Fibroblast of skin of left biceps (primary cell): ENCODE measurements at places on chromosomes 11 and 22.

DNA sequence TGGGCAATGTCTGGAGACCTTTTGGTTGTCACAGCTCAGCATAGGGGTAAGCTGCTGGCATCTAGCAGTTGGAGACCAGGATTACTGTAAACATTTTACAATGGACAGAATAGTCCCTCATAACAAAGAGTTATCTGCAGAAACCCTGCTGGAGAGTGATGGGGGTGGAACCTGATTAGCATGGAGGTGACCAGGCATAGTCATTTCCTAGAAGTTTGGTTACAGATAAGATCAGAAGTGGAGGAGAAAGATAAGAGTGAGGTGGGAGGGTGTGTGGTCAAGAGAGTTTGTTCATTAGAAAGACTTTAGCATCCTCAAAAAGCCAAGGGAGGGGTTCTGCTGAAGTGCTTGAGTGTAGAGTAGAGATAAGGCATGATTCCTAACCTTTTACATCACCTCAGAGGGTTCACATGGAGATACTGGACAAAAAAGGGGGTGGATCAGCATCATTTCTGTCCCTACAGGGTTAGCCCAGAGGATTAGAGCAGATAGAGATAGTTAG, 38.8 kb downstream of the PRDM11 start:
- no peak for DNase-seq

GRCh38 chr11:1157341-1157644, 460 bp upstream of the MUC5AC start:
- no peak for DNase-seq

DNA sequence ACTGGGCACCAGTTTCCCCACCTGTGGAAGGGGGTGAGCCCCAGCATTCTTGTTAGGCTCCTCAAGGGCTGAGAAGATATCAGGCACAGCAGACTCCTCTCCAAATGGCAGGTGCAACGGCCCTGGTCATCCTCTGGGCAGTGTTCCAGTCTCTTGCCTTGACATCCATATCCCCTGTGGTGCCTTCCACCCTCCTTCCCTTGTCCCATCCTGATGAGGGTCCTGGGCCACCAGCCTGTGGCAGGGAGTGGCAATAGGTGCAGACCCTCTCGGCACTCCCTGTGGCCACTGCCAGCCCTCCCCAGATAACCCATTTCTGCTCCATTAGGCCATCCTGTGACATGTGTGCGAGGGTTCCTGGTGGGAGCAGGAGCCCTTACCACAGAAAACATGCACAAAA, 78.8 kb upstream of the NECTIN1 start:
- DNase-seq, result no peak

DNA sequence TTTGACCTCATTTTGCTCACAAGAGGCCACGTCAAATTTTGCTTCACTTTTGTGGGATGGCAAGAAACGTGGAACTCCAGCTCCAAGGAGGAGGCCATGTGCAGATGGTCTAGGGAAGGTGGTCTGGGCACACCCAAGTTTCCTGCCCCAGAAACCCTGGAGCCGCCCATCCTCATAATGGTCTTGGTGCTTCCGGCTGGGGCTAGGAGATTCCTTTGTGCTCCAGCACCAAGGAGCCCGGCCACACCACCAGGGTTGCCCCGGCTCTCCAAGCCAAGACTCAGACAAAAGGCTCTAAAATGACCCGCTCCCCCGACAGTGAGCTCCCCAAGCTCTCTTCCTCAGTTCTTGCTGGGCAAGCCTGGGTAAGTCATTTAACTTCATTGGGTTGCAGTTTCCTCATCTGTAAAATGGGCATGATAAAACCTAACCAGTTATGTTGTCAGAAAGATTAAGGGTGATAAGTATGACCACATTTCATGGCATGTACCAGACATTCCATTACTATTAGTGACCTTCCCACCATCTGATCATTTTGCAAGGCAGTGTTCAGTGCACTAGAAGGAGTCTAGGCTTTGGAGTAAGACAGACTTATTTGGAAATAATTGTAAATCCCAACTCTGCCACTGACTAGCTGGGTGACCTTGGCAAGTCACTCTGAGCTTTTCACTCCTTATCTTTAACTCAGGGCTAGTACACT, 23.3 kb downstream of the DKK3 start:
- DNase-seq, result no peak

GRCh38 chr22:34842630-34843029, 223.3 kb upstream of the ISX start:
- DNase-seq, result no peak

DNA sequence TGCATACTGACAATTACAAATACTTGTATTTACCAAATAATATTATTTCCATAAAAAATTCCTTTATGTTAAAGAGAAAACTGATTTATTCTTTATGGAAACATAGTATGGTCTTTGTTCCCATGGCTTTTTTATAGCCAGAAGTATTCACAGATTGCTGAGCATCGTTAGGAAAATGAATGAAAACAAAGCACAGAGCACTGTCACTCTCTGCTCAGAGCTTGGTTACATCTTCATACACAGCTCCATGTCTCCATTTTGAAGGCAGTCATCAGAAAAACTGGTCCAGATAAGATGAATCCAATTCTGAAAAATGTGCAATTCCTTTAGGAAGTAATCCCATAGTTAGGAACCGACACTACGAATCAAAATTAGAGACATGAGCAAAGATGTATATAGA, 9.0 kb upstream of the SLC6A5 start:
- no peak for DNase-seq

DNA sequence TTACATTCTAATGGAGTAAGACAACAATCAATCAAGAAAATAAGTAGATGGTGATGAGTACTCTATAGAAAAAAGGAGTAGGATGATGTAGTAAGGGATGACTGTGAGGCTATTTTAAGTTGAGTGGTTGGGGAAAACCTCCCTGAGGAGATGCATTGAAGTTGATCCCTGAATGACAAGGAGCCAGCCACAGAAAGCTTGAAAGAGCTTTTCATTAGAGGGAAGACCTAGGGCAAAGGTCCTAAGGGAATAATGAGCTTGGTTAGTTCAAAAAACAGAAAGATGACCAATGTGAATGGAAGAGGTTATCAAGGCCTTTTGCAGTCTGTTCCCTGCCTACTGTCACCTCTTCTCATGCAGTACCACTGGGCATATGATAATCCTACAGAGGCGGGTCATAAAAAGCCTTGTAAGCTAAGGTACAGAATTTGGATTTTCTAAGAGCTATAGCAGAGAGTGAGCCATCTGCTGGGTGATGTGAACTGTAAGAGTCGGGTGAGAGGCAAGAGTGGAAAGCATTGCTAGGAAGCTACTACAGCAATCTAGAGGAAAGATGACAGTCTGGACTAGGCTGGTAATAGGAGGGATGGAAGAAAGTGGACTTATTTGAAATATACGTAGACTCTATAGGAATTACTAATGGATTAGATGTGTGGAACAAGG, 3.1 kb downstream of the PPP2R1B start:
- DNase-seq, result no peak

DNA sequence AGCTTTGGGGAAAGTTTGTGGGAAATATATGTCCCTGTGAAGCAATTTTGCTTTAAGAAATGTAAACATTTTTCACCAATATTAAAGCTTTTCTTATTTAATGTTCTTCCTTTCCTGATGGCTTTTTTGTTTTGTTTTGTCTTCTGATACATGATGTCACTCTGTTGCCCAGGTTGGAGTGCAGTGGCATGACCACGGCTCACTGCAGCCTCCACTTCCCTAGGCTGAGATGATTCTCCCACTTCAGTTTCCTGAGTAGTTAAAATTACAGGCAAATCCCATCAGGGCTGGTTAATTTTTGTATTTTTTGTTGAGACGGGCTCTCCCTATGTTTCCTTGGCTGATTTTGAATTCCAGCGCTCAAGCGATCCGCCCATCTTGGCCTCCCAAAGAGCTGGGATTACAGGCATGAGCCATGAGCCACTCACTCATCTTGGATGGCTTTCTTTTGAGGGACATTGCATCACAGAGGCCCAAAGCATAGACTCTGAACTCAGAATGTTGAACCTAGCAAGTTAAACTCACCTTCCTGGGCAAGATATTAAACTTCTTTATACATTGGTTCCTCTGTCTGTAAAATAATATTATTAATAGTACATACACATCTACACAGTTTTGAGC, 651 bp upstream of the CARD16 start:
- no peak for DNase-seq
